Stimulated activated CD4-positive, alpha-beta T cell treated with anti-CD3 and anti-CD28 coated beads, TNF-alpha, amount 100 ng/mL, for 1 hour (primary cell): ENCODE measurements at places on chromosomes 4 and X.

DNA sequence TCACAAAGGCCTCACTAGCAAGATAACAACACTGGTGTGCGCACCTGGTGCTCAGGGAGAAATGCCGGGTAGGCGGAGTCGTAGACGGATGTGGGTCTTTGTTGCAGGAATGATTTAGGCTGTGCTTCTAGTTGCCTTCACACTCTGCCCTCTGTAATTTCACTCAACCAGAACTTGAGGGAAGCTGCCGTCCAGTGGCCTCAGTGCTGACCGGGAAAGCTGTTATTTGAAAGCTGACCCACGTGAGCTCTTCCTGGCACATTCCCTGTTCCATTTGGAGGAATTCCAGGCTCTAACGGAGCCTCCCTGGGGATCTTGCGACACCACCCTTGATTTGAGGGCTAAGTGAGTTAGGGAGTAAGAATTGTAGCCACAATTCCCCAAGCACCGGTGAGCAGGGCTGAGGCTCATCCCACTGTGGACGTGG is 15.9 kb downstream of the SH3TC1 start:
- DNase-seq = no peak

DNA sequence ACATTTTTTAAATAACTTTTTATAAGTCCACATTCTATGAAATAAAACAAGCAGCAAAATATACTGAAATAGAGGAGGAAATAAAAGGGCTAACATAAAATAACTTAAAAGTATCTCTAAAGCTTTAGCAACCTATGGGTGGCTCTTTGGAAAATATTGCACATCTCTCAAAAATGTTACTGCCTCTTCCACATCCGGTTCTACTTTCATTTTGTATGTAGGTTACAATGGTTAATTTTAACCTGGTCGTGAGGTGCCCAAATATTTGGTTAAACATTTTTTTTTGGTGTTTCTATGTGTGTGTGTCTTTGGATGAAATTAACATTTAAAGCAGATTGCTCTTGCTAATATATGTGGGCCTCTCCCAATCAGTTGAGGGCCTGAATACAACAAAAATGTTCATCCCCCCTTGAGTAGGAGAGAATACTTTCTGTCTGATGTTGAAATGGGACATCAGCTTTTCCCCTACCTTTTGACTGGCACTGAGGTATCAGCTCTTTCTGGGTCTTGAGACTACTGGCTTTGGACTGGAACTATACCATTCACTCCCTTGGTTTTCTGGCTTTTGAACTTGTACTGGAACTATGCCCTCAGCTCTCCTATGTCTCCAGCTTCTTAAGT is 353.0 kb downstream of the ADAM29 start:
- no peak for DNase-seq

DNA sequence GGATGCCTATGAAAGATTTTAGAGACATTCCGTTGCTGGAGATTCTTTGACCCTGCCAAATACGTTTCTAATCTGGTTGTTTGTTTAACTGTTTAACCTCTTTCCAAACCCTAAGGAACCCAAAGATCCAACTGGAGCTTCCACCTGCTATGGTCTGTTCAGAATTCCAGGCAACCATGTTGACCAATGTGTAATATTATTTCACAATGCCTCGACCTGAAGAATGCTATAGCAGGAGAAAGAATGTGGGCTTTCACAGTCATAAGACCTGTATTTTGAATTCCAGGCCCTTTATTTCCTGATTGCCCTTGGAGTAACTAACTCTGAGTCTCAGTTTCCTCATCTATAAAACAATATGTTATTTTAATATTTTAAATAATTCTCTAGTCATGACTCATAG is 90.8 kb downstream of the COL25A1 start:
- no peak for DNase-seq

GRCh38 chr4:5027346-5027745 is 8.1 kb upstream of the CYTL1 start:
- DNase-seq = no peak

- no peak for DNase-seq
Observed at GRCh38 chr4:128286474-128287058, 1.0 kb downstream of the PGRMC2 start.

GRCh38 chrX:73785493-73785892 is 222.5 kb downstream of the CHIC1 start:
- no peak for DNase-seq

DNA sequence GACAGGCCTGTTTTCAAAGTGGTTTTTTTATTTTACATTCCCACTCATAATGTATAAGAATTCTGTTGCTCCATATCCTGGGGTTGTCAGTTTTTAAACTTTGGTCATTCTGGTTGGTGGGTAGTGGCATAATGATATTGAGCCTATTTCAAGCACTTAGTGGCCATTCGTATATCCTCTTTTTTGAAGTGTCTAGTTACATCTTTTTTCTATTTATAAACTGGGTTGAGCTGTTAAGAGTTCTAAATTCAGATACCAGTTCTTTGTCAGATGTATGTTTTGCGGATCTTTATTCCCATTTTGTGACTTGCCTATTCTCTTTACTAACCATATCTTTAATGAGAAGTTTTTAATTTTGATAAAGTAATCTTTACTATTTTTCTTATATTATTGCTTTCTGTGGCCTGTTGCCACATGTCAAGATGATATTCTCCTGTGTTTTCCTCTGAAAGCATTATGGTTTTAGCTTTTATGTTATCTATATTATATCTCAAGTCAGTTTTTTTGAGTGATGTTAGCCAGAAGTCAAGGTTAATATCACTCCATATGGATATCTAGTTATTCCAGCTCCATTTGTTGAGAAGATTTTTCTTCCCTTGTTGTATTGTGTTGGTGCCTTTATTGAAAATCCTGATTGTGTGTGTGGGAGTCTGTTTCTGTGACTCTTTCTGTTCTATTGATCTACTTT is 110.9 kb downstream of the FHIP1A start:
- DNase-seq = no peak
